Gastroesophageal sphincter (tissue), 4 donors: ENCODE measurements at places on chromosomes 11 and 22.

- no peak for ATAC-seq
Measured at GRCh38 chr11:102438311-102439062, 14.1 kb downstream of the TMEM123 start.

DNA sequence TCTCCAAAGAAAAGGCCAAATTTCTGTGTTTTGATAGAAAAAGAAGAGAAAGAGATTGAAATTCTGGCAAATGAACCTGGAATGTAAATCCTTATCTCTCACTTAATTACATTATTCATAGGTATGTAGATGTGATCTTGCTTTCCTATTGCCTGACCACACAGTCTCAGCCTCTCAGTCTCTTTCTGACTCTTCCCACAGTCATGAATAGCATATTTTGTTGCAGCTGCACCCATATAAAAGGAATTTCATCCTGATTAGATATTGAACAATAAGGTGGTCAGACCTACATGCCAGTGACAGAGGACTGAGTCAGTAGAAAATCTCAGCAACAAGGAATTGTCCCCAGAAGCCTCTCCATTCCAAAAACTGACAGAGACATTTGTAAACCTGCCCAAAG lies 62.9 kb upstream of the LRRC4C start:
- no peak for ATAC-seq

DNA sequence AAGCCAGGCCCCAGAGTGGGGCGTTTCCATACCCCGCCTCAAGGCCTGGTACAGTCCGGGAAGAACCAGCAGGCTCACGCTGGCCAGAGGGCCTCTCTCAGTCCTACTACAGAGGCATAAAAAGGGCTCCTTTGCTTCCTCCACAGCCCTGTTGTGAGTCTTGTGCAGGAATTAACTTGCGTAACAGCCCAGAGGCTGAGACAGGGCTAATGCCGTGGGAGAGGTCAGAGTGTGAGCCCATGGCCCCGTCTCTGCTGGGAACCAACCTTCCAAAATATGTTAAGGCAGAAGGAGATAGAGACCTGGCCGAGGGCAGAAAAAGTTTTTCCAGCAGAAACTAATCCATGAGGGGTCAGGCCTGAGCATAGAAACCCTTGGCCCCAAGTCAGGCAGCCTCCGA lies 19.9 kb upstream of the TMEM184B start:
- ATAC-seq, result peak; percentile 31

GRCh38 chr11:119335655-119336543 lies 1.6 kb downstream of the RNF26 start:
- ATAC-seq, result no peak

DNA sequence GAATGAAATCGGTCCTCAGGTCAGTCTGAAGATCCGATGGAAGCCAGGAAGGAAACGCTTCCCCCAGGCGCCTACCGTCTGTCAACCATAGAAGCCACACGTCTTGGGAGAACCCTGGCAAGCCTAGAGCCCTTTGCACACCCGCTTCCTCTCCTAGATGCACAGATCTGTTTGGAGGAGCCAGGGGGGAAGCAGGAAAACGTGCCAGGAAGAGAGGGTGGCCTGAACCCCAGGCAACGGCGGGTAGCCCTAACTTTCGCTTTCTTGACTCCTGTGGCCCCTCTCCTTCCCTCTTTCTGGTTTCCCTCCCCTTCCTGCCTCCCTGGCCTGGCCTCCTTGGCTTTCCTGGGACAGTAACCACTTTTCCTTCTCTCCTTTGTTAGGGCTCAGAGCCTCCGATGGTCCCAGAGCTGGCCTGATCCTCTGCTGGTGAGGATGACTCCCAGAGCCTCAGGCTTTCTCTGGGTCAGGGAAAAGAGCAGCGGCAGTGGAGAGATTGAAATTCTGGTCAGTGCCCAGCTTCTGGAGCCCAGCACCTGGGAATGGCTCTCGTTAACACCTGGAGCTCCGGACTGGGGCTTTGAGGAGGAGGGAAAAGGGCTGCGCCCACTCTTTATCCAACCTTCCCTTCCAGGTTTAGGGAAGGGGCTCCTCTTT lies 2.1 kb downstream of the FXYD6 start:
- no peak for ATAC-seq

DNA sequence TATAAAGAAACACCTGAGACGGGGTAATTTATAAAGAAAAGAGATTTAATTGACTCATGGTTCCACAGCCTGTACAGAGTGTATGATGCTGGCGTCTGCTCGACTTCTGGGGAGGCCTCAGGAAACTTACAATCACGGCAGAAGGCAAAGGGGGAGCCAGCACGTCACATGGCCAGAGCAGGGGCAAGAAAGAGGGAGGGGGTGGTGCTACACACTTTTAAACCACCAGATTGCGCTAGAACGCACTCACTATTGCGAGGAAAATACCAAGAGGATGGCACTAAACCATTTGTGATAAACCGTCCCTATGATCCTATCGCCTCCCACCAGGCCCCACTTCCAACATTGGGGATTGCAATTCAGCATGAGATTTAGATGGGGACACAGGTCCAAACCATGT lies 79.7 kb upstream of the CARD18 start:
- ATAC-seq, result no peak

- ATAC-seq, result no peak
Measured at GRCh38 chr22:19516378-19517170, 7.6 kb downstream of the CLDN5 start.

GRCh38 chr22:24178502-24179440 lies 2.5 kb upstream of the SUSD2 start:
- ATAC-seq, result no peak

DNA sequence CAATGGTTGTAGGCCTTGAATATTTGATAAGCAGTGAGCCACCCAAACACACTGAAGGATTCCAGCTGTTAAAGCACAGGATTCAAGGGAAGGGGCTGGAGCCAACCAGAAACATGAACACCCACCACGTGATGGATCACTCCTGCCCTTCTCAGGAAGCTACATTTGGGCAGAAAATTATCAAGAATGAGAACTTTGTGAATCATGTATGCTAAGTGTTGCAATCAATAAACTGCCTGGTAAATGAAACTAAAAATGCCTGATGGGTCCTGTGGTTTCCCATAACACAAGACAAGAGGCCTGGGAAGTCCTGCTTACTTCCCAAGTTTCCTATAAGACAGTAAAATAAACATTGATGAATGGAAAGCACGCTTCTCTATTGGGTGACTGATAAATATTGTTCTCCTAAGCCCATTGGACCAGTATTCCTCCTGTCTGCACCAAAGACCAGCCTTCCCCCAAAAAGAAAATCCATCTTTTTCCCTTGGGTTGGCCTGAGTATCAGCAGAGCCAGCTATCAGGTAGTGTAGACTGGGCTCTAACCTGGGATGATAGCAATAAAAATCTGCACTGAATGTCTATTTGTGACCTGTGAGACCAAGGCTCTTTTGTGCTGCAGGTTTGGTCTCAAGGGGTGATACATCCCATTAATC lies 98.4 kb downstream of the CCDC83 start:
- ATAC-seq, result no peak

GRCh38 chr11:16817351-16817750 lies 78.9 kb downstream of the C11orf58 start:
- no peak for ATAC-seq

GRCh38 chr11:69348414-69349235 lies 54.7 kb downstream of the MYEOV start:
- no peak for ATAC-seq

GRCh38 chr11:19820100-19820499 lies 107.5 kb downstream of the NAV2 start:
- no peak for ATAC-seq

DNA sequence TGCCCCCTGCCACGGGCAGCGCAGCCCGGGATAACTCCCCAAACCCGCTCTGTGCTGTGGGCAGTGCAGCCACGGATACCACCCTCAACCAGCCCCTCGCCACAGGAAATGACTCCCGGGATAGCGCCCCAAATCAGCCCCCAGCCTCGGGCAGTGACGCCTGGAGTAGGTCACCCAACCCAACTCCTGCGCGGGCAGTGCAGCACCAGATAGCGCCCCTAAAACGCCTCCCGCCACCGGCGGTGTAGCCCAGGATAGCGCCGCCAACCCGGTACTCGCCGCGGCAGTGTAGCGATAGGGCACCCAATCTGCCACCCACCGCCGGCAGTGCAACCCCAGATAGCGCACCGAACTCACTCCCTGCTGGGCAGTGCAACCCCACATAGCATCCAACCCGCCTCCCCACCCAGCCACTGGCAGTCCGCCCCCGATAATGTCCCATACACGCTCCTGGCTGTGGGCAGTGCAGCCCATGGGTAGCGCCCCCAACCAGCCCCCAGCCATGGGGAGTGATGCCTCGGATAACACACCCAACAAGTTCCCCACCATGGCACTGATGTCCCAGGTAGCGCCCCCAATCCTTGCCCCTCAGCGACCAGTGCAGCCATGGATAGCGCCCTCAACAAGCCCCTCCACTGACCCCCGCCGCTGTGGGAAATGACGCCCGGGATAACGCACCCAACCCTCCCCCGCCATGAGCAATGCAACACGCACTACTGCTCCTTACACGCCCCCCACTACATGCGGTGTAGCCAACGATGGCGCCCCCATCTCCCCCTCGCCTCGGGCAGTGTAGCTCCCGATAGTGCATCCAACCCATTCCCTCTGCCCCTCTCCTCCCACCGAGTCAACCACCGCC lies 1.5 kb downstream of the RFPL2 start:
- no peak for ATAC-seq

DNA sequence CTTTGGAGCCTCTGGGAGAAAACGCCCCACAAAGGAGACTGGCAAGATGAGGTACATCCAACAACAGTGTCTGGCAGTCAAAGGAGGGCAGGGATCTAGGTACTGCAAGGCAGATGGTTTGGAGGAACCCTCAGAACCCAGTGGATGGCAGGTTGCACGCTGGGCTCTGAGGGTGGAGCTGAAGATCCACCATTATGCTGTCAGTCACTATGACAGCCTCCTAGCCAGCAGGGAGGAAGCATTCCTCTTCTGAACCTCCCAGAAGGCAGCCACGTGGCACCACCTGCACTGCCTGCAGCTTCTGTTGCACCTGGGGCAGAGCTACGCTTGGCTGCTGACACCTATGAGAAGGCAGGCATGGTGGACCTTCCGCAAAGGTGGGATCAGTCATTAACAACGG lies 40.2 kb downstream of the HTR3A start:
- no peak for ATAC-seq

- no peak for ATAC-seq
Measured at GRCh38 chr11:119643212-119643875, 85.7 kb downstream of the NECTIN1 start.

GRCh38 chr22:35070451-35071093 lies 4.6 kb downstream of the ISX start:
- no peak for ATAC-seq

GRCh38 chr22:17664414-17665055 lies 26.0 kb downstream of the BCL2L13 start:
- ATAC-seq, result no peak

DNA sequence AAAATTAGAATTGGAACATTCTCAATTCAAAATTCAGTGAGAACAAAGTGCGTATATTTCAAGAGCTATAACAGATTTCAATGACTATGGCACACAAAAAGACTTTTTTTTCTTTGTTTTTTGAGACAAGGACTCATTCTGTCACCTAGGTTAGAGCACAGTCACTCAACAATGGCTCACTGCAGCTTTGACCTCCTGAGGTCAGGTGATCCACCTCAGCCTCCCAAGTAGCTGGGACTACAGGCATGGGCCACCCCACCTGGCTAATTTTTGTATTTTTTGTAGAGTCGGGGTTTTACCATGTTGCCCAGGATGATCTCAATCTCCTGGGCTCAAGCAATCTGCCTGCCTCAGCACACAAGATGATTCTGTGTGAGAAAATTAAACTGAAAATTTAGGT lies 51.5 kb downstream of the PIK3C2A start:
- ATAC-seq, result no peak

DNA sequence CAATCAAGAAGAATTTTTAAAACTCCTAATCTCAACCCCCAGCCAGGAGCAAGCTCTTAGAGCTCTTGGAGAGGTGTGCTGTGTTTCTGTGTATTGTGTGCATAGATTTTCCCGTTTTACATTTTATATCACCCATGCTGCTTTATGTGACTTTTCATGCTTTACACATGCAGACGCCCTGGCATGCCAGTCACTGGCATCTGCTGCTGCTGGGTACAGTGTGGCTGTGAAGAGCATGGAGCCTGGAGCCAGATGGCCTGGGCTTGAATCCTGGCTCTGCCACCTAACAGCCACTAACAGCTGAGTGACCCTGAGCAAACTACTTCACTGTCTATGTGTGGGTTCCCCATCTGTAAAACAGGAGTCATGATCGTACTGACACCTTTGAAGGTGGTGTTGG lies 23.1 kb downstream of the POLR3H start:
- no peak for ATAC-seq

GRCh38 chr11:75905434-75905833 lies 90.4 kb downstream of the UVRAG start:
- ATAC-seq, result no peak

GRCh38 chr22:27278946-27279345 lies 522.6 kb downstream of the MN1 start:
- no peak for ATAC-seq

DNA sequence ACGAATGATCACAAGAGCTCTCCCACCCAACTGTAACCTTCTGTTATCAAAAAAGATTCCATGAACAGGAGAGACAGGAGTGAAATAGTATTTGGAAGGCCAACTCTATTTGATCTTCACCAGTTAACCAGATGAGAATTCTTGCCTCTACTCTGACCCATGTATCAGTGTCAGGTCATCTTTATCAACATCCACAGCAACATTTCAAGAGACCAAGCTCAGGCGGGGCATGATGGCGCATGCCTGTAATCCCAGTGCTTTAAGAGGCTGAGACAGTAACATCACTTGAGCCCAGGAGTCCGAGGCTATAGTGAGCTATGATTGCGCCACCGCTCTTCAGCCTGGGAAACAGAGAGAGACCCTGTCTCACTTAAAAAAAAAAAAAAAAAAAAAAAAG lies 62.3 kb downstream of the GAB2 start:
- ATAC-seq, result no peak

GRCh38 chr11:120994091-120994859 lies 29.6 kb upstream of the TBCEL start:
- ATAC-seq, result no peak

- ATAC-seq, result peak; percentile 78
Measured at GRCh38 chr11:75351541-75351790, at the start of gene ARRB1. Gene ARRB1, minus strand, starts transcription at chr11:75351661. Its CDS starts 54 bp downstream, at chr11:75351607.
